LoVo (cell line): ENCODE measurements at places on chromosomes 11 and 22.
A peak's percentile ranks its signal among the peaks of the same experiment; 100 is the strongest.

DNA sequence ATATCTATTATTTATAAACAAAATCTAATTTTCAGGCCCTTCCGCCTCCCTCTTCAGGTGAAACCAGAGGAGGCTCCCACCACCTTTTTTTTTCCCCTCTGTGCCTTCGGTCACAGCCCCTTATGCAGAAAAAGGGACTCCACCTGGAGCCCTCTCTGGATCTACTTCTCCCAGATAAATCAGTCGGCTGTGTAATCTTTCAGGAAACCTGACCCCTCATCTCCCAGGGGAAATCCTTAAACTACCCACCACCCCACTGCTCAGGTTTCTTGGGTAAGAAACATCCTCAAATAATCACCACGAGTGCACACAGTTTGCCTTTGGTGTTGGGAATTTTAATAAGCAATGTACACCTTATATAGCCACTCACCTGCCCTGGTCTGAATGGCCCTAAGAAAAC is 104.2 kb downstream of the NAV2 start:
- no peak for DNase-seq

DNA sequence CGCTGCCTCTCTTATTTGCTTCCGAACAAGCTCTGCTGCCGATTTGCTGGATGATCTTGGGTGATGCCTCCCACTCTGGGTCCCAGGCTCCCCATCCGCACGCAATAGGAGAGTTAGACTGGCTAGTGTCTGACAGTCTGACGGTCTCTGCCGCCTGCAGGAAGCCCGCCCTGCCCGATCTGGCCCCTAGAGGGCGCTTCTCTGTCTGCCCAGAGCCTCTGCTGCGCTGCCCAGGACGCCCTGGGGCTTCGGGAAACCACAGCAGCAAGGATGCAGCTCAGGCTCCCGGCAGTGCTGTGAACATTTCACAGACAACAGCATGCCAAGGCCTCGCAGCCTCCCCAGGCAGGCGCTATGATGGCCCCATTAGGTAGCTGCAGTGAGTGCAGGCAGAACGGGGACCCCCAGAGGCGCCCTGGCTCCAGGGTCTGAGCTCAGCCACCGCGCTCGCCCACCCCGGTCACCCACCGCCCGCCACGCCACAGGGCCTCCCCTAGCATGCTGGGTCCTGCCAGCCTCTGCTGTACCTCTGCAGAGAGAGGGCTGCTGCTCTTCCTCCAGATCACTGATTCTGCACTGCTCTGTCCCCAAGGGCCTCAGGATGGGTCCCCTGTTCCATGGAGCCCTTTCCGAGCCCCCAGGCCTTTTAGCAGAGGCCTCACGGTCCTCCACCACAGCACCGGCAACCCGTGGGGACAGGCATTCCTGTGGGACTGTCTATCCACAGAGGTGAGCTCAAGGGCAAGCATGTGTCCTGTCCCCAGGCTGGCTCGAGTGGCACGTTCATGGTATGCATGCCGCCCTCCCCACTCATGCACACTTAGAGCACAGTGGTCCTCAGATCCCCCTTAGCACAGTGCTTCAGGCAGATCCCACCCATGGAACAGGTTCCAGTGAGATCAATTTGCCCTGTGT is 4.3 kb upstream of the BAIAP2L2 start:
- DNase-seq: peak; percentile 66

DNA sequence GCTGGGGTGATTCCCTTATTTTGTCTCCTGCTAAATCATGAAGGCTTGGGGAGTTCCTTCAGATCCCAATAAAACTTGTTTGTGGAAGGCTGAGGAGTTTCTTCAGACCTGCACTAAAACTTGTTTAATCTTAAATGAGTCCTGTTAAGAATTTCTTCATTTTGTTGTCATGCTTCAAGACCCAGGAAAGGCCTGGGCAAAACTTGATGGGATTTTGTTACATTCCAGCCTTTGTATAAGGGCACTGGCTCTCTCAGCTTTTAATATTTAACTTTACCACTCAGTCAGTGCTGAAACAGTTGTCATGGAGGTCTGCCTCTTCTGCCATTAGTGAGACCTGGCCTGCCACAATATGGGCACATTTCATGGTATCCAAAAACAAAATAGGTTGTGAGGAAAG is 699.0 kb downstream of the ETS1 start:
- no peak for DNase-seq

GRCh38 chr11:129699711-129700304 is 115.8 kb upstream of the TMEM45B start:
- no peak for DNase-seq

DNA sequence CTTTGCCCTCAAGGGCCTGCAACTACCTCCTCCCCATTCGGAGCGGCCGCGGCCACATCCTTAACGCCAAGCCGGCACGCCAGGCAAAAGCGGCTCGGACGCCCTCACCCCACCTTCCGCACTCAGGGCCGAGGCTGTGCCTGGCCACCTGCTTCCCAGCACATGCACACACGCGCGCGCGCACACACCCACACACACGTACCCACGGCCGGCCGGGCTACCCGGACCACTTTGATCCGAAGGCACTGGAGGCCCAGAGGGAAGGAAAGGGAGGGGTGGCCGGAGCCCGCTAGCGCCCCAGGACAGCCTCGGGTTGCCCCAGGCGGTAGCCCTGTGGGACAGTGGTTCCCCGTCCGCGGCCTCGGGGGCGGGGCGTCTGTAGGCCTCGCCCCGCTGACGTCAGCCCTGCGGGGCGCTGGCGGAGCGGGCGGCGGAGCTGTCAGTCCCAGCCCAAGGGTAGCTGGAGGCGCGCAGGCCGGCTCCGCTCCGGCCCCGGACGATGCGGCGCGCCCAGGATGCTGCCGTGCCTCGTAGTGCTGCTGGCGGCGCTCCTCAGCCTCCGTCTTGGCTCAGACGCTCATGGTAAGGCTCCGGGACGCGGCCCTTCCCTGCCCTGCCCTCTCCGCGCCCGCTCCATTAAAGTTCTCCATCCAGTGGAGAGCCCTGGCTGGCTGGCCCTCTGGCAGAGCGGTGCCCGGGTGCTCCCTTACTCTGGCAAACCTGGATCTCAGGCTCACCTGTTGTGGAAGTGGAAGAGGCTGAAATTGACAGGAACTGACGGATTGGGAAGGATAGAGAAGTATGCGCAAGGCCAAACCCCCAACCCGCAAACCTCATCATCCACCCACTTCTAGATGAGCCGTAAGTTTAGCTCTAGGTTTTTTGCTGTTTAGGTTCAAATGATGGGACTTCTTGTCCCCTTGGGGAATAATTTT is at the start of gene IL10RA:
Gene IL10RA, plus strand, starts transcription at position 442 of the 935 bp plus-strand sequence. Its CDS starts 74 bp downstream, at position 516.
- peak; percentile 80 for DNase-seq

GRCh38 chr22:37906364-37907008 is 389 bp downstream of the MICALL1 start:
- DNase-seq: no peak

DNA sequence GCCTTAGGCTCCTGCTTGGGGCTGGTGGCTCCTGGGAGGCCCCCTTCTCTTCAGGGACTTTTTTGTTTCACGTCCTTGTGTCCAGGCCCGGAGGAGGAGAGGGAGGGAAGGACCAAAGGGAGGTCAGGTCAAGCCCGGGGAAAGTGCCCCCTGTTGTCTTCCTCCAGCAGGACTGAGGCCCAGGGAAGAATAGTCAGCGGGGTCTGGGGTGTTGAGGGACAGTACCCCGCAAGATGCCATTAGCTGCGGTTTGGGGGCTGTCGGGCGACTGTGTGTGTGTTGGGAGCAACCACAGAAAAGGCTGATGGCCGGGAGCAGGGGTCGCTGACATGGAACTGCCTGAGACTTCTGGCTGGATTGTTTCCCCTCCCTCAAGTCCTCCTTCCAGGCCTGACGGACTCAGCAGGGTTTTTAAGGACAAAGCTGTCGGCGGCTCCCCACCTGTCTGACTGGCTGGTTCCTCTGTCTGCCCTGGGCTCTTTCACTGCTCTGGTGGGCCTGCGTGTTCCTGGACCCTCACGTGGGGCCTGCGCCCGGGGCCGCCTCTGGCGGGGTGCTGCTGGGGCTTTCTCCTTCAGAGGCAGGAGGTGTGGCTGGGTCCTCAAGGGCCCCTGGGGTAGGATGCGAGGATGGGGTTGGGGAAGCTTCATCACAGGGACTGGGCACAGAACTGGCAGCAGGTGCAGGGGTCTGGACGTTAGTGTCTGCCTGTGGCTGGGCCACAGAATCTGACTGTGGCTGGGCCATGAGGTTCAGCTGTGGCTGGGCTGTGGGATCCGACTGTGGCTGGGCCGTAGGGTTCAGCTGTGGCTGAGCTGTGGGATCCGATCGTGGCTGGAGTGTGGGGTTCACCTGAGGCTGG is 1.5 kb downstream of the GPR152 start:
- no peak for DNase-seq

- DNase-seq: no peak
Observed at GRCh38 chr11:125075242-125075625, 12.1 kb downstream of the SLC37A2 start.

DNA sequence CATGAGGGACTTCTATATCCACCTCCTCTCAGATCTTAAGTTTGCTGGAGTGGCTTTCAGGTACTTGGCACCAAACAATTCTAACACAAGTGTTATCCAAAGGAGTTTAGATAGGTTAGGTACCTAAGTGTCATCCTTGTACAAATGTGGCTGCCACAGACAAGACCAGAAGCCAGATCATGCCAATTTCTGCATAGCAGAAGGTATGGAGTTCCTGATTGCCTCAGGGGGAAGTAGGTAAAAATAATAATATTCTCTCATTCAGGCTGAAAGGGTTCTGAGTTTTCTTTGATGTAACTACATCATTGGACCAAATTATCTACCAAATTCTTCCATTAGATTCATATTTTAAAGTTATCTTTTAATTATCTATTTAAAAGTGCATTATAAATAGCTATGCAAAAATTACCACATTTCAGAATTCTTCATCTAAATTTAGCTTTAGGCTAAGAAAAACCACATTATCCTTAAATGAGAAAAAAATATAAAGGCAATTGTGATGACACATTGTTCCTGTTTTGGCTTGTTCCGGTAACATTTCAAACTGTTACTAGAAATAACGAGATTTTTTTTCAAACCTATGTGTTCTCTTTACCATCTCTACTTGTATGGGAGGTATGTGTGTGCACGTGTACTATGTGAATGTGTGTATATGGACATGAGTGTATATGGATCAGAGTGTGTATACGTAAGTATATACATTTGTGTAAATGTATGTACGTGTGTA is 66.2 kb upstream of the POU2AF2 start:
- no peak for DNase-seq

DNA sequence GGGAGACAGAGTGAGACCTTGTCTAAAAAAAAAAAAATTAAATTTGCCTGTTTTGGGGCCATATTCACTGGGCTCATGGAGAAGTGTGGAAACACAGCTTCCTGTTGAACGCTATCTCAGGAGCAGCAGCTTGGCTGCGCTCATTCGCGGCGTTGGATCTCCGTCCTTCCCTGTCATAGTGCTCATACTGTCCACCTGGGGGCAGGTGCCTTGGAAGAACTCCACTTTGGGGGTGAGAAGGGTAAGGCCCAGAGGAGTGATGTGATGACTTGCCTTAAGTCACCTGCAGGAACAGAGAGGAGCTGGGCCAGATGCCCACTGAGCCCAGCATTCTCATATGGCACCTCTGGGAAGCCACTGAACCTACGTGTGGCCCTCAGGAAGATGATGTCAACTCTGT is 82.8 kb downstream of the CABIN1 start:
- DNase-seq: no peak

GRCh38 chr11:110972640-110973039 is 260.4 kb upstream of the ARHGAP20 start:
- no peak for DNase-seq

DNA sequence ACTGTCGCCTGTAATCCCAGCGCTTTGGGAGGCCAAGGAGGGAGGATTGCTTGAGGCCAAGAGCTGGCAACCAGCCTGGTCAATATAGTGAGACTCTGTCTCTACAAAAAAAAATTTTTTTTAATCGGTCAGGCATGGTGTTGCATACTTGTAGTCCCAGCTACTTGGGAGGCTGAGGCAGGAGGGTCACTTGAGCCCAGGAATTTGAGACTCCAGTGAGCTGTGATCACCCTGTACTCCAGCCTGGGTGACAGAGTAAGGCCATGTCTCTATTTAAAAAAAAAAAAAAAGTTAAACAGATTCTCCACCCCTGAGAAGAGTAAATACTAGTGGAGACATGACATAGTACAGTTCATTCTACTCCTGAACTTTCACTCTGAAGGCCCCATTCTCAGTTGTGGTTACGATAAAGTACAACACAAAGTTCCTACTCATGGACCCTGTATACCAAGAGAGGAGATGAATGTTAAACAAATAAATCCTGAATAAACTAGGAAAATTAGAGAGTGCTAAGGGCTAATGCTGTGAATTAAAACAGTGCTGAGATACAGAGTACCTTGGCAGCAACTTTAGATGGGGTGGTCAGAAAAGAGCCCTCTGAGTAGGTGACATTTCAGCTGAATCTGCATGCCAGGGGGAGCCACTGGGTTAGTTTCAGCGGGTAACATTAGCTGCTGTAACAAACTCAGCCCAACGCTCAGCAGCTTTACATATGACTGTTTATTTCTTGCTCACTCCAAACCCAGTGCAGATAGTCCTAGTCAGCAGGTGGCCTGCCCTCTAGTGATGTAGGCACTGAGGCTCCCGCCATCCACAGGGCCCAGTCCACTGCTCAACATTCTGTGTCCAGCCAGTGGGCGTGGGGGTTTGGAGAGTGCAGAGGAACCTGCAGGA is 75.1 kb downstream of the DBX1 start:
- DNase-seq: no peak

GRCh38 chr11:67071420-67072284 is 15.0 kb downstream of the RHOD start:
- peak; percentile 11 for DNase-seq

DNA sequence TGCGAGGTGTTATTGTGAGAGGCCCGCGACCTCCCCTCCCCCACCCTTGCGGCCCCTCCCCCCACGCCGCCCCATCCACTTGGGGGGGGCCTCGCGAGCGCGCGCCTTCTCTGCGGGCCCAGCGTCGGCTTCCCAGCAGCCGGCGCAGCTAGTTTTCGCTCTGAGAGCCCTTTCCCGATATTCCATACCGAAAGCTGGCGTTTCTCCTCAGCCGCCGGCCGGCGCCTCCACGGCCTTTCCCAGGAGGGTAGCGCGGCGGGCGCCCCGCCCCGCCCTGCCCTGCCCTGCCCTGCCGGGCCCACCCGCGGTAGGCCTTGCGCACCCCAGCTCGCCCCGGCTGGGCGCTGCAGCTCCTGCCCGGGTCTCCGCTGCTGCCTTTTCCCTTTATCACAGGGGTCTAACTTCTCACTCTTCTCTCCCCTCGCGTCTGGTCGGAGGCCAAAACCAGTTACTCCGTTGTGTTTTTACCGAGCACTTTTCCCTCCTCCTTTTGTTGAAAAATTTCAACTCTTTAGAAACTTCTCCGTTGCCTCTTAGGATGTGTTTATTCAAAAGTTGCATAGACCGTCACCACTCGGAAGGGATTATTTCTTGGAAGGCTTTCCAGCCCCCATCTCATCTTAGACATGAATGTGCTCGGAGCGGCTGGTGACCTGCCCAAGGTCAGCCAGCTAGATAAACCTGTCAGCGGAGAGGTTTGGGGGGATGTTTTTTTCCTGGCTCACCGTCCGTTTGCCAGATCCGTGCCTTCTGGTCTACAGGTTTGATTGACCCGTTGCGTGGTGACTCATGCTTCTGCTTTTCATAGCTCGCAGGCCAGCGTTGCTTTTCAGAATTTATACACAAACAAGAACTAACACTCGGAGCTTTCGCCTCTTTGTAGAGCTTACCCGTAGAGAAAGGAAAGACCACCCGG is 648 bp downstream of the PAFAH1B2 start:
- DNase-seq: peak; percentile 43

- no peak for DNase-seq
Observed at GRCh38 chr22:19853058-19853878, 1.4 kb downstream of the GNB1L start.

- DNase-seq: no peak
Observed at GRCh38 chr22:22935056-22935545, 47.5 kb downstream of the IGLL5 start.
